ENCODE measurements at places on chromosomes 3 and 15.

GRCh38 chr3:132265028-132265427 is 52.2 kb upstream of the ACP3 start:
- no peak for DNase-seq

DNA sequence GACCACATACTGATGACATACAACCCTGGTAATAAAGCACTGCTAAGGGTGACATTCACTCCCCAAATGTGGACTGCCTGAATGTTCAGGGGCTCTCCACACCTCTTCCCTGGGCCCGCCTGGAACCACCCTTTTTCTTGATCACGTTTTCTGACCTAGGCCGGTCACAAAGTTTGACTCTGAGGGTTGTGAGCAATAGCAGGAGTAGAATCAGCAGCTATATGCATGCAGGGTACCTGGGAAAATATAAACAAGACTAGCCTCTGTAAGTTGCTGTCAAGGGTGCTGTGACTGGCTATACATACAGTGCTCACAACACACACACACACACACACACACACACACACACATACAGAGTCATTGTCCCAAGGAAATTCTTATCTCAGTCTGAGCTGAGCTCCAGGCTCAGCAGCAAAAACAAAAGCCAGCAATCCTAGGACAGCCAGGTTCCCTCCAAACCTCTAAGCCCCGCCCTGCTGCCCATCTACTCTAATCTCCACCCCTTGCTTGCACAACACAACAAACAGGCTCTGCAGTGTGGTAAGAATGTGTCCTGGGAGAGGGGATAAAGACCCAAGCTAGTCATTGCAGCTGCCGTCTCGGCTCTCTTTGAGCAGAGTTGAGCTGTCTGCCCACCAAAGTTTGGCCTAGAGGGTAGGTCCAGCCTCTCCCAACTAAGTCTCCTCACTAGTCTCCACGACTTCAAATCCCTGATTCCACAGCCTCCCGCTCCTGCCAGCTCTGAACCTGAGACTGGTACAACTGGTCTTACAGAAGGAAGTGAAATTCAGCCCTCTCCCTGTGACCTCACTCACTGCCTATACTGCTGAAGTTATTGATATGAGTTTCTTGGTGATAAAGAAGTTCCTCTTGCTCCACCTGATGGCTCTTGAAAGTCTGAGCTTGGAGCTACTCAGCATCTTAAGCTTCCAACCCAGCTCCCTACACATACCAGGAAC is 2.2 kb downstream of the BMF start:
- DNase-seq = peak; percentile 78

- no peak for DNase-seq
Observed at GRCh38 chr15:50463423-50464358, 39.5 kb downstream of the USP8 start.

- no peak for DNase-seq
Observed at GRCh38 chr15:92528736-92529135, 126.8 kb downstream of the FAM174B start.

DNA sequence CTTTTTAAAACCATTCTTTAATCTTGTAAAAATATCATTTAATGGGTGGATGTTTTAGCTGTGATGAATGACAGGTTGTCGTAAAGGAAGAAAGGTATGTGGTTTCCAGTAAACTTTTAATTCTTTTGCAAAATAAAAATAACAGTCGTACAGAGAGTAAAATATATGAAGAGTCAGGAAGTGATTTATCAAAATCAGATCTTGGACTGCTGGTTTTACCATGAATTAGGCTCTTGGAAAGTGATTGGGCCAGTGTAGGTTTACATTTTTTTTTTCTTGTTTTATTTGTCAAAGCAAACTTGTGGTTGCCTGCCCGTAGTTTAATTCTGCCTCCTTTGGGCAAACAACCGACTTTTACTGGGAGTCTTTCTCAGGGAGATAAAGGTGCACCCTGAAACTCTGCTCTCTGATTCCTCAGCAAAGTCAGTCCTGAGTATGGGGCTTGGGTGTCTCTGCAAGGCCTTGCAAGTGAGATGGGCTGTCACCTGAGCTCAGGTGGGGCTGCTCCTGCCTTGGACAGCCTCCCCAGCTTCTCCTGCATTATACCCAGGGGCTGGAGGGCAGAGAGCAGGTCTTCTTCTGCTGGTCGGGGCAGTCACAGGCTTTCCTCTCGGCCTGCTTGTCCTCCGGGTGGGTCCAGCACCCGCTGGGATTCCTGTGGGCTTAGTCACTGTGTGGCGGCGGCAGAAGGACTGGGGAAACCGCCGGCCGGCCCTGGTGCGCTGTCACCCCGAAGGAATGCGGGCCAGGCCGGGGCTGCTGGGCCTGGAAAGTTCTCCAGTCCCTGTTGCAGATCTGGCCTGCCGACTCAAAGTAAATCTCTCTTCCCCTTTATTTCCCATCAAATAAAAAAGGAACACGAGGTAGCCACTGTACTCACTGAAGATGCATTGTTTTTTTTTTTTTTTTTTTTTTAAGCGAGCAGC is 79.0 kb downstream of the IGF1R start:
- peak; percentile 93 for DNase-seq

GRCh38 chr15:35548435-35548834 is 2.5 kb upstream of the DPH6 start:
- no peak for DNase-seq

GRCh38 chr15:61225614-61226013 is 3.5 kb downstream of the RORA start:
- no peak for DNase-seq

- DNase-seq = no peak
Observed at GRCh38 chr3:11302444-11302843, 30.2 kb downstream of the ATG7 start.

- DNase-seq = peak; percentile 37
Observed at GRCh38 chr3:125357032-125357658, 18.0 kb downstream of the ZNF148 start.

- DNase-seq = no peak
Observed at GRCh38 chr3:14889205-14889604, 58.2 kb upstream of the NR2C2 start.

GRCh38 chr15:25830844-25831451 is 32.2 kb downstream of the ATP10A start:
- DNase-seq = peak; percentile 34

DNA sequence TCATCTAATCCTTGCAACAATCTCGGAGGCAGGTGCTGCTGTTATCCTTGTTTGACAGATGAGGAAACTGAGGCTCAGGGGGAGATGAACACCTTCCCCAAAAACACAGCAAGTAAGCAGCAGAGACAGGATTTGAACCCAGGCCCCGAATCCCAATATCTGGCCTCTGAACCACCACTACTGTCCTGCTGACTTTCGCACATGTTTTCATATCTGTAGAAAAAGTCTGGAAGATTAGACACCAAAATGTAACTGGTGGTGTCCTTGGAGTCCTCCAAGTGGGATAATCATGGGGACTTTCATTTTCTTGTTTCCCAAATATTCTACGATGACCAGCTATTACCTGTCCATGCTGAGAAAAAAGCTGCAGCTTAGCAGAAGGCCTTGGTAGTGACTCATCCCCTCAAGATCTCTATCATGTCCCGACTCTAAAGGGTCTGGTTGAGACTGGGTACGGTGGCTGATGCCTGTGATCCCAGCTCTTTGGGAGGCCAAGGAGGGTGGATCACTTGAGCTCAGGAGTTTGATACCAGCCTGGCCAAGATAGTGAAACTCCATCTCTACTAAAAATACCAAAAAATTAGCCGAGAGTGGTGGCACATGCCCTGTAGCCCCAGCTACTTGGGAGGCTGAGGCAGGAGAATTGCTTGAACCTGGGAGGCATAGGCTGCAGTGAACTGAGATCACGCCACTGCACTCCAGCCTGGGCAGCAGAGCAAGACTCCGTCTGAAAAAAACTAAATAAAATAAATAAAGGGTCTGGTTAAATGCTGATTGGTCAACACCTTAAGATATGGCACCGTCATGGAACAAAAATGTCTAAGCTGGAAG is 8.6 kb downstream of the IRAK2 start:
- no peak for DNase-seq

DNA sequence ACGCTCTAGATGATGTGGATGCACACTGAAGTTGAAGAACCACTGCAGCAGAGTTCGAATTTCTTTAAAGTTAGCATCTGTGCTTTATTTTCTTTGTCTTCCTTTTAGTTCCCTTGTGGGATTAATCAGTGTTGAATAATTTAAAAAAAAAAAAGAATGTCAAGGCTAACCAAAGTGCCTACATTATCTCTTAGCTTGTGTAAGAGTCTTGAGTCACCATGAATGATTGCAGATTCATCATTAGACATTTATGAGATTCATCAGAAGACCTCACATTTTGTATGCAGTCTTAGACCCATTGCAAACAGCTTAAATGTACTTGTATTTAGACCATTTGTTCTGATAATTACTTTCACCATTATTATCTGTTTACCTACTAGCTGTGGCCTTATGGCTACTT is 182.2 kb downstream of the FNDC3B start:
- no peak for DNase-seq

GRCh38 chr3:144350125-144350524 is 378.5 kb downstream of the DIPK2A start:
- no peak for DNase-seq

DNA sequence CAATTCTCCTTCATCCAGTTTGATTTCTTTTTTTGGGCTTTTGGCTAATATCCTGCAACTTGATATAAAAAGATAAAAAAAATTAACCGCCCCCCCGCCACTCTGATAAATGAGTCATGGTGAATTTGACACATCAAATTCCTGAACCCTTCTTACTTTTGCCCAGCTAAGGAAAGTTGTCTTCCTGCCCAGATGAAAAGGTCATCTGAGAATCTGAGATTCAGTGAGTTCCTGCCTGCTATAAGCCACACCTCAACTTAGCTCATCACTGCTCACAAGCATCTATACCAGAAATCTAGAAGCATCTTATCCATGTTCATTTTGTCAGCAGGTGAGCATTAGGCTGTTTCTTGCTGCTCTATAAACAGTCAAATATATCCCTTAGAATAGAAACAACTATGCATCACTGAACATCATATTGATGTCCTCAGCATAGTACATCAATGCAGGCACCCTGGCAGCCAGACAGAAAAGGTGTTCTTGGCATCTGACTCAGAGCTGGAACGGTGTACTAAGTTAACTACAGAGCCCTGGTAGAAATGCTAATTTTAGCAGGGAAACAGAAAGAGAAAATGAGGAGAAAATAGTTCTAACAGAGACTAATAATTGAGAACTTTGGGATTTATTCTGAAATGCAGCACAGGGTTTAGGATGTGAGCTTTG is 77.1 kb downstream of the SEMA6D start:
- no peak for DNase-seq

DNA sequence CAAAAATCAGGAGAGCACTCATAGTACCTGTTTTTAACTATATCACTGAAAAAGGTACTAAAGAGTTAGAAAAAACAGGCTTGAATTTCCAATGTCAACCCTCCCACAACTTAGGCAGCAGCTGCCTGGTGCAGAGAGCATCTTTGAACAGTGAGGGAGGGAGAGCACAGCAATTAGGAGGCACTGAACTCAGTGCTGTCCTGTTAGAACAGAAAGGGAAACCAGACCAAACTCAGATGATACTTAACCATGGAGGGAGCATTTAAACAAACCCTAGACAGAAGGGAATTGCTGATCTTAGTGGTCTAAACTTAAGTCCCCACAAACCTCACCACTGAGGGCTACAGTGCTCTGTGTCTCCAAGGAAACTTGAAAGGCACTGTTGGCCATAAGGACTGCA is 179.2 kb upstream of the AGTR1 start:
- DNase-seq = no peak

GRCh38 chr3:142941373-142942123 is 21.9 kb downstream of the PAQR9 start:
- no peak for DNase-seq

GRCh38 chr3:114218006-114218405 is 19.4 kb downstream of the ZNF80 start:
- DNase-seq = no peak

GRCh38 chr15:76328958-76329357 is 7.6 kb upstream of the ISL2 start:
- DNase-seq = no peak

- DNase-seq = no peak
Observed at GRCh38 chr3:60178931-60179653, 1072.2 kb downstream of the FHIT start.

DNA sequence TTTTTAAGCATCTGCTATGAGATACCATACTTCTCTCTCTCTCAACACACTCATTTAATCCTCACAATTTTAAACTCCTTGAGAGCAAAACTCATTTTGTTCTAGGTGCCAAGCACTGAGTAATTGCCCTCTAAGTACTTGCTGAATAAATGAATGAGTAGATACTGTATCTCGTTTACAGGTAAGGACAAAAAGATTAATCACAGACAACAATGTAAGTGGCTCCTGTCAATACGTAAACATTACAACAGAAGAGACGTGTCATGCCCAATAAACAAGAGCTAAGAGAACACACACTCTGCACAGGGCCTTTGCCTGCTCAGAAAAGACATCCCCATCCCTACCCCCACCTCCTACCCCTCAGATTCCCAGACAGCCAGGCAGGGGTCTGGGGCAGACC is 59.8 kb downstream of the CHSY1 start:
- DNase-seq = no peak

- peak; percentile 62 for DNase-seq
Observed at GRCh38 chr3:125440559-125440955, 65.4 kb upstream of the ZNF148 start.

DNA sequence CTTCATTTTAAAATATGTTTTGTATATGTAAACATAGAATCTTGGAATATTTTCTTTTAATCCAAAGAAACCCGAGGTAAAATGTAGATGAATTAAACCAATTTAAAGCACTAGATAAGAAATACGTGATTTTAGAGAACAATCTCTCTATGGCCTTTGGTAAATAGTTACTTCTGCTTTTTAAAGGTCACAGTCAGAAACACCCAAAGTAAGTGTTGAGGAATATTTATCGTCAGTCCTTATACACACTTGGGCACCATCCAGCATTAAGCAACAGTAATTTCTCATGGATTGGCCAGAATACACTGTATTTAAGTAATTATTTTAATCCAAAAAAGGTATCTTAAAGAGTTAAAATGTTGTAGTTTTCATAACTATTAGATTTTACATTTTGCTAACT is 713.2 kb downstream of the NLGN1 start:
- no peak for DNase-seq

DNA sequence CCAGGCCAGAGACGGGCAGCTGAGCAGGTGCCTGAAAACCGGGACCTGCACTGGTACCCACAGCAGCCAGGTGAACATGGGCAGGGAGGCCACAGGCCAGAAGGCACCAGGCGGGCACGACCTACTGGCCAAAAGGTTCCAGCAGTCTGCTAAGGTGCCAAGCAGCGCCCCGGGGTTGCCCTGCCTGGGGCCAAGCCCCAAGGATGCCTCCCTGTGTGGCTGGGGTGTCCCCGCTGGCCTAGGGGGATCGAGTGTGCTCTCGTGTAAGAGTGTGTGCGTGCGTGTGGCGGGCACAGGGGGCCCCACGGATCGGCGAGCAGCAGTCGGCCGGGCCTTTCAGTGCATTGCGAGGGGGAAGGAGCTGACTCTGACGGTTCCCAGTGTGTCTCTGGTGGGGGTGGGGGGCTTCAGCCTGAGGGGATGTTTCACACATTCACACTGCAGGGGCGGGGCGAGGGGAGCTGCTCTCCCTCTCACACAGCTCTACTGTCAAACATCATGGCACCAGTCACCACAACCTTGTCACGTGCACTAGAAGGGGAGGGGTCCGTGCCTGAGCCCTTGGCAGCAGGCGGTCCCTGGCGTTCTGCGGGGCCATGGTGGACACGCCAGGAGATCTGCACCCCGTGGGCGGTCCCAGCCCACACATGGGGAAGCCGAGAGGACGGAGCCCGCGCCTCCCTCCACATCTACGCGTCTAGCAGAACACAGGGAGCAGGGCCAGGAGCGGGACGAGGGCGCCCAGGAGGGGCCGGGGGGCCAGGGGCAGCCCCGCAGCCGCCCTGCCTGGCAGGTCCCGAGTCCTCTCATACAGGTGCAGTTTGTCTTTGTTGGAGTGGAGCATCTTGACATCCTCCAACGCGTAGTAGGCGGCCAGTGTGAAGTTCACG is 44.5 kb downstream of the RGMA start:
- DNase-seq = no peak

- DNase-seq = peak; percentile 95
Observed at GRCh38 chr3:157088601-157089454, 71.1 kb downstream of the CCNL1 start.
